ENCODE measurements at places on chromosomes 5 and 9. TPM values are rescaled to one million over a fixed set of nuclear protein-coding genes. Genes with fewer than 3 reads are reported as not detected.

The SAXO1 gene
- total RNA-seq: 0.17 TPM

The SURF6 gene
- total RNA-seq: 6.7 TPM

The HAVCR1 gene
- total RNA-seq: not detected

The TNFSF8 gene
- total RNA-seq: not detected

The MTAP gene
- 28.8 TPM for total RNA-seq

The FREM1 gene
- under 0.01 TPM for total RNA-seq

The ZFAND5 gene
- 127 TPM for total RNA-seq

The SETD9 gene
- total RNA-seq: 14.9 TPM

The MLANA gene
- not detected for total RNA-seq

The HTR1A gene
- not detected for total RNA-seq
